ENCODE measurements at places on chromosomes 1 and 21.
A peak's percentile ranks its signal among the peaks of the same experiment; 100 is the strongest.

GRCh38 chr1:193111641-193112090 is 6.5 kb upstream of the GLRX2 start:
- no peak for DNase-seq

DNA sequence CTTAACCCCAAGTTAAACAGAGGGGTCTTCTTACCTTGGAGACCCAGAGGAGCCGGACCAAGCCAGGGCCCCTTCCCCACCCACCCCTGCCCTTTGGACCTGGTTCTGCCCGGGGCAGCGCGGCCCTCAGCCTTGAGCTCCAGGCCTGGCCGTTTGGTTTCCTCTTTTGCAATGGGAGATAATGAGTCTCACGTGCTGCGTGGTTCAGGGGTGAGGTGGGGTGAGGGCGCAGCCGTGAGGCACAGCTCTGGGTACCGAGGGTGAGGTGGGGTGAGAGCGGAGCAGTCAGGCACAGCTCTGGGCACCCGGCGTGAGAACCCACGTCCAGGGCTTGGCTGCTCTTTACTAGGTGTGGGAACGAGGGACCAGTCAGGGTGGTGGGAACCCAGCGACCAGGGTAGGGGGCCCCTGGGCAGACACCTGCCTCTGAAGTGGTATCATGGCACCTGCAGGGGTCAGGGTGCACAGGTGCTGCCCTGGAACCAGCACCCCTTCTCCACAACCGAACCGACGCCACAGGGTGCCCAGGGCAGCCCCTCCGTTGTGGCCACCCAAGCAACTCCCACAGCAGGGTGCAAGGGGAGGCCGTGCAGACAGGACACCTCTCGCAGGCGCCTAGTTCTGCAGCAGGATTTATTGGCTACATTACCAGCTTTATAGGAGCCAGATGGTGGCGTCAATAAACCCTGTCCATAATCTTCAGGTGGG is 182.2 kb downstream of the PRDM16 start:
- no peak for DNase-seq

- DNase-seq = no peak
These were observed 58.4 kb upstream of the CXADR start for GRCh38 chr21:17454315-17455027.

DNA sequence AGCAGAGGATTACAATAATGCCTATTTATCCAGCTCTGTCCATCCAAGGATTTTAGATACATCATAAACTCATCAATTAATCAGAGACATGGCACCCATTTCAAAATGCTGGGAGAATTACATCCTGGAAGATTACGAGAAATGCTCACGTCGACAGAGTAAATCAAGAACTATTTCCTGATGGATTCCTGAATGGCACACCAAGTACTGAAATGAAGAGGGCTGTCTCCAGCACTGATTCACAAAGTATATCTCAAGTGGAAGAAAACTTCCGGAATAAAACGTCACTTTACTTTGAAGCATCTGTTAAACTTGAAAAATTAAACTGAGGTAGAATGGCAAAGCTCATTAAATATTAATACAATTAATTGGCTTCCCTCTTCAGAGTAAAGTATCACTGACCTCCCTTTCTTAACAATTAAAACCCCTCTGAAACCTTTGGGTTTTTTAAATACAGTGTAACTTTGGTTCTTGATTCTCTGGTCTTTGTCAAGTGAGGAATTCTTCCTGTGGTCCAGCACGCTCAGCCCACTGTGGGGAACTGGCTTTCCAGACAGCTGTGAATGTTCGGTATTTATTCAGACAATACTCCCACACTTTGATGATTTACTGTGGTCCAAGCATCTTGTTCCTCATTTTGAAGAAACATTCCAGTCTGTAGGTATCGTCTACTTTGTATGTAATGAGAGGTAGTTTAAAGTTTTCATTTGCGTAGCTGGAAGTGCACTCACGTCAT is 288.0 kb downstream of the NFIA start:
- DNase-seq = no peak

DNA sequence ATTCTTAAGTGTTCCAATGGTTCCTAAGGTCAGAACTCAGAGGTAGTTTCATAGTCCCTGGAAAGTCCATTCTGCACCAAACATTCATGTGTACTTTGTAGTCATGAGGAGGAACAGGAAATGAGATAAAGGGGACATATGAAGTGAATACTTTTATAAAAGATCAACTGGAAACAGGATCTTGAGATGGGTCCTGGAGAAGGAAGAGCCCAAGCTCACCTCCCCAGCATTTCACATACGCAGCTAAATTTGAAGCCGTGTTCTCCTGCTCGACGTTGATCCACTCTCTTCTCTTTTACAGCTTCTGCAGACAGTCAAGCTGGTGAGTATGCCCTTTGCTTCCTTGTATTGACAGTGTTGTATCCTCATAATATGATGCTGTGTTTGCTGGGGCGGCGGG is 429 bp downstream of the FCGR2A start:
- DNase-seq = no peak

- no peak for DNase-seq
These were observed 68.6 kb downstream of the SIPA1L2 start for GRCh38 chr1:232561381-232561780.

DNA sequence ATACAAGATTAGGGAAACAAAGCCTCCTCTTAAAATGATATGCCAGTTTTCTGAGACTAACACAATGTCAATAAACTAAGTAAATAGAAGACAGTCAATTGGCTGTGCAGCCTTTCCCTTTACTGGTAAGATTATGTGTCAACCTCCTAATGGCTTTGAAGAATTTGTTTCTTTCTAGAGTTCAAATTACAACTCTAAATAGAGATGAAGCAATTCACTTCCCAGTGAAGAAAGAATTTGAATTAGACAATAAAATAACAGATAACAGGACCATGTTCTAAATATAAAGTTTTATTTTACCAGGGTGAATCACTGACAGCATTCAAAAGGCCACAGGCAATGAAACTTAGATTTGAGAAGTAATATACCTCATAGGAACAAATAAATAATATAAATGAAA is 680.3 kb downstream of the PLA2G4A start:
- peak; percentile 62 for DNase-seq

DNA sequence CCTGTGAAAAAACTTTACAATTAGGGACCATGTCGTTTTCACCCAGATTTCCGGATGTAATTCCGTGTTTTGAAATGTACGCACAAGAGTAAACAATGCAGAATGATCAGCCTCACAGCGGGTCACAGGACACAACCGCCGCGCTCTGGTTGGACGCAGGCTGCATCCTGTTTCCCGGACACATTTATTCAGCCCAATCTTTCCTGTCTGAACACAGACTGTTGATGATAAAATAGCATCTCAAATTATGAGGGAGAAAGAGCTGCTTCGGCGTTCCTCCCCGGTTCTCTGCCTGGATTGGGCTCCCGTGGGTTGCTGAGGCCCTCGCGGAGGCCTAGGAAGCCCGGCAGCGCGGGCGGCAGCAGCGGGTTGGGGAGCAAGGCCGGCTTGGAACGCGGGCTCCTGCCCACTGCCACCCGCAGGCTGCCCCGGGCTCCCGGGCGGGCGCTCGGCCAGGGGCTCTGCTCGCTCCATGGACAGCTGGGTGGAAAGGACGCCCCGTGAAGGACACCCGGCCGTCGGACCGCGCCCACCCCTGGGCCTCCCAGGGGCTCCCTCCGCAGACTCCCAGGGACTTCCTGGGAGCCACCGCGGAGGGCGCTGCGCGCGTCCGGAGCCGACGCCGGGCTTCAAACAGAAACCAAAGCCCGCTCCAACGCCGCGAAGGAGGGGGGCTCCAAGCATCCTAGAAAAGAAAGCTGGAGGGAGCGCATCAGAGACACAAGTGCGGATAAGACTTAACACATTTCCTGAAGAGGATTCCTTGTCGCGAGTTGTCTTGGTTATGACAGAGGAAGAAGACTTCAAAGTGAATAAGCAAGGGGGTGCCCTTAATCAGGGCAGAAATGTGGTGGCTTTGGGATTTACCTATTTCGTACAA is 122.3 kb downstream of the ESRRG start:
- DNase-seq = peak; percentile 84

DNA sequence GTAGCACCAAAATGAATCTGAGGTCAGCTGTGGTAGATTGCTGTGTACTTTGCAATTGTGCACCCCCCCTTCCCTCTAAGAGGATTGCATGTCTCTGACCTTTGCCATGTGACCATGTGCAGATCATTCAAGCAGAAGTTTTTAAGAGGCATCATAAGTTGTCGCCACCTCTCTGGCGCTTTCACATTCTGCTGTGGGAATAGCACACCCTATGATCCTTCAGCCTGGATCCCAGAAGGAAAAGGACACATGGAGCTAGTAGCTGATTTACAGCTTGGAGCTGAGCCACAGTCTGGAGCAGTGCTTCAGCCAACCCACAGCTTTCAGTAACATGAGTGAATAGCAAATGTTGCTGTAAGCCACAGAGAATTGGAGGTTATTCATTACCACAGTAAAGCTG is 158.5 kb downstream of the TSEN15 start:
- no peak for DNase-seq

DNA sequence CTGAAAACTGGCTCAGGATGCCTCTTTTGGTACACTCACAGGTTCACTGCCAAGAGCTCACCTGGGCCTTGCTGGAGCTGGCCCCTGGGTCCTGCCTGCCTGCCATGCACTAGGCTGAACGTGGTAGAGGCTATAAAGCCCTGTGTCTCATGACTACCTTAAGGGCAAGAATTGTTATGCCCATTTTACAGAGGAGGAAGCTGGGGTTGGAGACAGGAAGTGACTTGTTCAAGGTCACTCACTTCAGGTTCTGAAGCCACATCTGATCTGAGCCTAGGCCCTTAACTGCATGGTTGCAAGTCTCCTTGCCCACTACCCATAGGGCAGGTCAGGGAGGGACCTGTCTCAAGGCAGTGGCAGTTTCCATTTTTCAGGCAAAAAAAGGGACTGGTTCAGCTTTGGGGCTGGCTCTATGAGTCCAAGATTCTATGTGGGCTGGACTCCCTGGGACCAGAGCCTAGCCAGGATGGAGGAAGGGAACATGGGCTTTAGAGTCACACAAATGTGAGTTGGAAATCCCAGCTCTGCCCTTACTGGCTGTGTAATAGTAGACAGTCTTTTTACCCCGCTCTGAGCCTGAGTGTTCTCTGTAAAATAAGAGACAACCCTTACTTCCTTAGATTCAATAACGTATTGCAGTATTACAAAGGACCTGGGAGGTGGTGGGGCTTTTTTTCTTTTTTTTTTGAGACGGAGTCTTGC is 7.8 kb downstream of the STK40 start:
- no peak for DNase-seq

DNA sequence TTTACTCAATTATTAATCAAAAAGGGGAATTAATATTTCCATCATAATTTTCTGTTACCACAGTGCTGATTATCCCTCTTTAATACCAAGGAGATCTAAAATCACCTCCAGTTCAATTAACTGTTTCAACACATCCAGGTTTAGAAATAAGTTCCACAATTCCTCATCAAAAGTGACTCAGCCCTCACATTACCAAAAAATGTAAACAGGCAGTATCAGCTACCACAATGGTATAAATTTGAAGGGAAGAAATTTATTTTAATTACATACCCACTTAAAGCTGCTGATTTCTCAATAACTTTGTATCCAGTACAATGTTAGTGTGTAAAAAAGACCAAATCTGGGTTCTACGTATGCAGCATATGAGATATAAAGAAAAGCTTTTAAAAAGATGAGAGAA is 51.9 kb downstream of the EIF4G3 start:
- DNase-seq = no peak

DNA sequence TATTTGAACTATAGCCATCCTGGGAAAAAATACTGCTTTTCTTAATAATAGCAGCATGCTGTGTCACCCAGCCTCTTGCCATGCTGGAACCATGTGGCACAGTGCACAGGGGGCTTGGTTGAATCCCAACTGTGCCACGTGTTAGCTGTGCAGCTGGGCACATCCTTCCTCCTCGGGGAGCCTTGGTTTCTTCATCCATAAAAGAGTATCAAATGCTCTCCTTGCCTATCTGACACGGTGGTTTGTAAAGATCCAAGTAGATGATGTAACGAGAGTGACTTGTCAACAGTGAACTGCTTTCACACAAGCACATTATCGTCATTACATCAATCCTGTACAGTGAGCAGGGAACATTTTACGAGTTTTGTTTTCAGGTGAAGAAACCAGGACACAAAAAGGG is 24.4 kb downstream of the VASH2 start:
- DNase-seq = no peak

- DNase-seq = no peak
These were observed 90.6 kb downstream of the TRIM11 start for GRCh38 chr1:228315945-228316588.

DNA sequence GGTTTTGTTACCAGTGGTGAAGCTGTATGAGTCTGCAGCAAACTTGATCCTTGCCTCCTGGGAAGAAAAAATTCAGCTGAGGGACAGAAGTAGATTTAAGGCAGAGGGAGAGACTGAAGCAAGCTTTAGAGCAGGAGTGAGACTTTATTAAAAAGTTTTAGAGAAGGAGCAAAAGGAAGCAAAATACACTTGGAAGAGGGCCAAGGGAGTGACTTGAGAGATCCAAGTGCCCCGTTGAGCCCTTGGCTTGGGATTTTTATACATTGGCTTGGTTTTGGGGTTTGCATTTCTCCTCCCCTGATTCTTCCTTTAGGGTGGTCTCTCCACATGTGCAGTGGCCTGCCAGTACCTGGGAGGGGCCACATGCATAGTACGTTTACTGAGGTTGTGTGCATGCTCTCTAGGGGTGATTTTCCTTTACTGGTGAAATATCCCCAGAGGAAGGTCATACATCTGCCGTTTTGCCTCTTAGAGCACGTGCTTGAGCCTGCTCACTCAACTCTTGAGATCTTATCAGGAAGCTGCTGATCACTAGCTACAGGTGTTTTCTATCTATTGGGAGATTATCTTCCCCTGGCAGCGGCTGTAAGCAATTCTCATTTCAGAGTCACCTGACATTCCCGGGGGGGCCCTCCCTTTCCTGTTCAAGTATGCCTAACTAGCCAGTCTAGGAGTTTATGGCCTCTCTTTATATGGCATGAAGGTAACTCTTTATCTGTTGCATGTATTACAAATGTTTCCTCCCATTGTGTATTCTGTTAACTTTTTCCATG is 20.3 kb downstream of the FASLG start:
- peak; percentile 29 for DNase-seq
